ENCODE measurements at places on chromosomes 5 and 9.

DNA sequence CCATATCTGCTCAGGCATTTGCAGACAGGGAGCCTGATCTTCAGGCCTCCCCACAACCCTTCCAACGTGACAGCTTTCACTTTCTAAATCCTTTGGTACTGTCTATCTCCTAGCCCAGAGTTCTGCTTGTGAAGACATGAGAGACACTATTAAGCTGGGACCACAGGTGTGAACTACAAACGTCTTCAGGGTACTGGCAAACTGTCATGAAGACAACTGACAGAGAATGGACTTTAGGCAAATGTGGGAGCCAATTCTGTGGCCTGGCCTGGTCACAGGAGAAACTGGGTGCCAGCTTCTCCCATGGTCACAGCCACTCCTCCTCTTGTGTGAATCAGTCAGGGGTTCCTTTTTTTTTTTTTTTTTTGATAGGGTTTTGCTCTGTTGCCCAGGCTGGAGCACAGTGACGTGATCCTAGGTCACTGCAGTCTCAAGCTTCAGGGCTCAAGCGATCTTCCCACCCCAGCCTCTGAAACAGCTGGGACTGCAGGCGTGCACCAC is 10.4 kb downstream of the TRIM14 start:
- DNase-seq = peak; percentile 55

GRCh38 chr5:128304791-128305190 is 221.2 kb downstream of the SLC12A2 start:
- DNase-seq = no peak

GRCh38 chr5:142391058-142391845 is 66.4 kb upstream of the SPRY4 start:
- no peak for DNase-seq

DNA sequence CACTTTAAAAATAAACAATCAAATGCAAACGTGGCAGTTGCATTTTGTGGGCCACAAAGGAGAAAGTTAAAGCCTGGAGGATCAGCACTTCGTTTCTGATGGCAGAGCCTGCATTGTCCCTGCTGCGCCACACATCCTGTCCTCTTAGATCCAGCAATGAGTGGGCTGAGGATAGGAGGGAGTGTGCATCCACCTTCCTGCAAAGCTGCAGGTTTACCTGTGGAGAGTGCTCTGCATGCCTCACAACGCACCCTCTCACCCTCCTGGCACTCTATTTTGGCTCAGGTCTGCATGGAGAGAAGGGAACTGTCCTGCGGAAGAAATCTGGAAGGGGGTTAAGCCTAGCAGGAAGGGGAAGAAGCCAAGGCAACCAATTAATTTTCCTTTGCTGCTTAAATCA is 212.2 kb upstream of the SLC24A2 start:
- DNase-seq = no peak

GRCh38 chr5:172883066-172883465 is 49.0 kb downstream of the ERGIC1 start:
- no peak for DNase-seq

- DNase-seq = no peak
Observed at GRCh38 chr9:107606149-107606790, 116.7 kb upstream of the KLF4 start.

- no peak for DNase-seq
Observed at GRCh38 chr5:143217065-143217803, 186.3 kb downstream of the NR3C1 start.
